ENCODE measurements at places on chromosomes 5 and 9.

DNA sequence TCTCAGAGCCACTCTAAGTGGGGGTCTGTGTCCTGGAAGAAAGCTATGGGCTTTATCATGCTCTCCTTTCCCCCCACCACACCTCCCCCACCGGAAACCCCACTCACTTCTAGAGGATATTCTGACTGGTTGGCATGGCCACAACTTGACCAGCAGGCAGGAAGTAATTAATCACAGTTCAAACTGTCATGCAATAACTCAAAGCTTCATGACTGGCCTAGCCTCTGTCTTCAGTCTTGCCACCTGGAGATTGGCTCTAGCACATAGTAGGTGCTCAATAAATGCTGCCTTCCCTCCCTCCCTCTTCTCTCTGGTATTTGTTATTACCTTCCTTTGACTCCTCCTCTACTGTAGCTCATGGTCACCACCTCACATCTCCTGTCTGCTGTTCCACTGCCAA, 124.7 kb downstream of the GABBR2 start:
- no peak for DNase-seq

DNA sequence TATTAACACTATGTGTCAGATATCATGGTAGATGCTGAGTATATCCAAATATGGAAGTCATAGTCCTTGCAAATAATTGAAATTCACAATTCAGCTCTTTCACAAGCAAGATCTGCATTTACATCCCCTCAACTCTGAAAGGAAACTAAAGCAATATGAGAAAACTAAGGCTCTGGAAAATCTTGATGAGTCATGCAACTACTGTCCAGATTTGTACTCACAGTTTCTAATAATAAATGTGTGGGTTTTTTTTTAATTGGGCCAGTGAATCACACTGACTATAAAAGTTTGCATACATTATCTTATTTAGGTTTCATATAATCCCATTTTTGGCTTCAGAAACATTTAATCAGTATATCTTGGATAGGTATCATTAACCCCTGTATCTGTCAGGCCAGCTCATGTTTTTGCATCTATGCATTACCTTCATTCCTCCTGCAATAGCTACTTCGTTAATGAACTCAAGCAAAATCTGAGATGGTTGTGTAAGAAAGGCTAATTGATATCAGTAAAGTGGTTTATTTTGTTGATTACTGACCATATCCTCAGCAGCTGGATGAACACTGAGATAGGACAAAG, 58.7 kb upstream of the PRR16 start:
- no peak for DNase-seq

DNA sequence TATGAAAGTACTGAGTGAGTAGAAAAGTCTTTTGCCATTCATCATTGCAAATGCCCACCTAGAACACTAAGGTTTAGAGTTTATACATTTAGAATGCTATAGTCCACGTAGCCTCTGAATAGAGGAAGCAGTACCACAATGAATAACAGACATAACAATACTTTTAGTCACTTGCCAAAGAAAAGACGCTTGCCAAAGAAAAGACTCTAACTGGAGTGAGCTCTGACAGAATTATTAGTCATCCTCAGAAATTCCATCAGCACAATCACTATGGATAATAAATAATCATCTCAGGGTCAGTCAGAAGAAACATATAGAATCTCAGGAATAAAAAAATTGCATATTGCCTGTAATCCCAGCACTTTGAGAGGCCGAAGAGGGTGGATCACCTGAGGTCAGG, 168.5 kb upstream of the TARS1 start:
- DNase-seq: no peak

GRCh38 chr5:179858586-179859427, at the start of gene MRNIP:
MRNIP (minus strand) TSS chr5:179858817; CDS start chr5:179858796, 21 bp downstream.
- DNase-seq: peak; percentile 68

DNA sequence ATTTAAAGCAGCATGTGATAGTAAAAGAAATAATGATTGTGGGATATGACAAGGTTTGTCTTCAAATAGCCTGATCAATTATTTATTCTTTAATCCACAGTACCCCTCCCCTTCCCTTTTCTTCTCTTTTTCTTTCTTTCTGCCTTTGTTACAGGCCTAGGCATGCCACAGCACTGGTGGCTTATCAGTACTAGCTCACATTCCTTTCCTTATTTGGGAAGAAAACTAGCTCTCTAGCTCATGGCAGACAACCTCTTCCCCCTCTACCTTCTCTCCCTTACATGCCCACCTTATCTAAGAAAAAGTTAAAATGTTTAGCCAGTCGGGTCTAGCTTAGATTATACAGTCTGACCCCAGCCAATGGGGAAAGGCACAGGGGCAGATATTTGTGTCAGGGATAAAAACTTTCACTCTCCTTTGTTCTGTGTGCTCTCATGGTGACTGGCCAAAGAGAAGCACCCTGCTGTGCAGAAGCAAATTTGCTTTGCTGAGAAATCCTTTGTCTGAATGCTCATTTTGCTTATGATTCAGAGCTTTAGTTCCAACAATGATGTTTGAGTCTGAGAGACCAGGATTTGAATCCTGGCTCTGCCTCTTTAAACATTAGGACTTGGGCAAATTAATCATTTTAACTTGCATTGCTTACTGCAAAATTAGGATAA, 75.8 kb upstream of the CDH12 start:
- no peak for DNase-seq

DNA sequence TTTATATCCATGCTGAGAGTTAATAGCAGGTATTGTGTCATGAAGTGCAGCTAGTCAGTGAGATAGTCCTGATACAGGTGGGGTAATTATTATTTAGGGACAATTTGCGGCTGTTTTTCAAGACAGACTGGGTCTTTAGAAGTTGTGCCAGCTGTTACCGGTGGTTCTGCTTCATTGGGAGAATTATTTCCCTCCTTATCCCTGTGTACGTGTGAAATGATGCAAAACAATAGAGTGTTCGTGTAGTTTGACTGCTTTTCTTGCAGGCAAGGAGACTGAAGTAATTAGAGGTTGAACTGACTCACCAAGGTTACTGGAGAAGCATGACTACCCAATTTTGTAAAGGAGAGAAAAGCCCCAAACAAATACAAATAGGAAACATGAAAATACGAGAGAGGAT, 101.7 kb downstream of the ARRDC3 start:
- no peak for DNase-seq

DNA sequence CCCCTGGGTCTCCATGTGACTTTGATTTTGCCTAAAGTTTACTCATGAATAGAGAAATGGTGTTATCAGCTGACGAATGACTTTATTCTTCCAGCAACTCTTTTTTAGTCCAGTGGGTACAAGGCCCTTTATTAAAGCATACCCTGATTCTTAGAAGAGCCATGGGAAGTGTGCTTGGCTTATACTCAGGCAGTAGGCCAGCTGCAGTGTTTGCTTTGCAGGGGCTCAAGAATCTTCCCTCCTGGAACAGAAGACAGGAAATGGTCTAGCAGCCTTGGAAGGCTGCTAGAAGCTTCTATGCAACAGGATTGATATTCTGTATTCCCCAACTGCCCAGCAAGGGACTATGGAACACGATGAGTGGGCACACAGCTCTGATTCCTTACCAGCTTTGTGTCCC, 73.4 kb upstream of the PLPP6 start:
- DNase-seq: no peak

DNA sequence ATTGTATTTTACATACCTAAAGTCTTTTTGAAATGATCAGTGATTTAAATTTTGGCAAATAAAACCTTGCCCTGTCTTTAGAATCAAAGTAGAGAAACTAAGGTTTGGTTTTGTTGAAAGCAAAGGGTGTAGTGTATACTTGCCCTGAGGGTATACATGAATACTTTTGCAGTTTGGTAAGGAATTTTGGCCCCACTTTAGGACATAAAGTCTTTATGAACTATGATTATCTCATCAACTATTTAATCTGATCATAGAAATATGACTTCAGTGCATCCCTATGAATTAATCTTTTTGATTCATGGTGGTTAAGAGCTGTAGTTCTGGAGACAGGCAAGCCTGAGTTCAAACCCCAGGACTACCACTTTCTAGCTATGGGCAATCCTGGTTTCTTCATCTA, 17.7 kb downstream of the RAD1 start:
- no peak for DNase-seq

DNA sequence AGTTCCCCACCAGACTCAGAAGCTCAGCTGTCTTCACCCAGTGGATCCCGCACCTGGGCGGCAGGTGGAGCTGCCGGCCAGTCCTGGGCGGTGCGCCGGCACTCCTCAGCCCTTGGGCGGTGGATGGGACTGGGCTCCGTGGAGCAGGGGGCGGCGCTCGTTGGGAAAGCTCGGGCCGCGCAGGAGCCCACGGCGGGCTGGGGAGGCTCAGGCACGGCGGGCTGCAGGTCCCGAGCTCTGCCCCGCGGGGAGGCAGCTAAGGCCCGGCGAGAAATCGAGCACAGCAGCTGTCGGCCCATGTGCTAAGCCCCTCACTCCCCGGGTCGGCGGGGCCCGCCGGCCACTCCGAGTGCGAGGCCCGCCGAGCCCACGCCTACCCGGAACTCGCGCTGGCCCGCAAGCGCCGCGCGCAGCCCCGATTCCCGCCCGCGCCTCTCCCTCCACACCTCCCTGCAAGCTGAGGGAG, 560.0 kb downstream of the BRINP1 start:
- peak; percentile 34 for DNase-seq

DNA sequence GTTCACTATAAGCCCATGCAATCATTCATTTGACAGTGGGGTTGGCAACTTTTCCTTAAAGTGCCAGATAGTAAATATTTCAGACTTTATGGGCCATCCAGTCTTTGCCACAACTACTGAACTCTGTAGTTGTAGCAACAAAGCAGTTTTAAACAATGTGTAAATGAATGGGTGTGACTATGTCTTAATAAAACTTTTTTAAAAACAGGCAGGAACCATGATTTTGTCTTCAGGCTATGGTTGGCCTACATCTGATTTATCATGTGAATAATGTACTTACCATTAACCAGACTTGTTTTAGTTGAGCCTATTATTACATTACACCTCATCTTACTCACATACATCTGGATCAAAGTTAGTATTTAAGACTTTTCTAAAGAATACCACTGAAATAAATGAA, 361.6 kb downstream of the GABRG2 start:
- DNase-seq: no peak

DNA sequence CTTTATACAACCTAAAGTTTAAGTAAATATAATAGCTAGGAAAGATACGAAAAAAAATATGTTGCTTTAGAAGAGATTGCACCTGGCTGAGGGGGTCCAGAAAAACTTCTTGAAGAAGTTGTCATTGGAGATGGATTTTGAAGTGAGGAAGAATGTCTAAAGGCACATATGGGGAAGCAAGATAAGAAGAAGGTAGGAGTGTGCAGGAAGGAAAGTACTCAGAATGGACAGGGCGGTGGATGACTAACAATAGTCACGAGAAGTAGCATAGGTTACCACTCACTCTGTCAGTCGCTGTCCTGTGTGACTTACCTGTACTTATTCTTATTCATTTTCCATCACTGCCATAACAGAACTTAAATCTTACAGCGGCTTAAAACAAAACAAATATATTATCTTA, 251.6 kb downstream of the GRIA1 start:
- no peak for DNase-seq

DNA sequence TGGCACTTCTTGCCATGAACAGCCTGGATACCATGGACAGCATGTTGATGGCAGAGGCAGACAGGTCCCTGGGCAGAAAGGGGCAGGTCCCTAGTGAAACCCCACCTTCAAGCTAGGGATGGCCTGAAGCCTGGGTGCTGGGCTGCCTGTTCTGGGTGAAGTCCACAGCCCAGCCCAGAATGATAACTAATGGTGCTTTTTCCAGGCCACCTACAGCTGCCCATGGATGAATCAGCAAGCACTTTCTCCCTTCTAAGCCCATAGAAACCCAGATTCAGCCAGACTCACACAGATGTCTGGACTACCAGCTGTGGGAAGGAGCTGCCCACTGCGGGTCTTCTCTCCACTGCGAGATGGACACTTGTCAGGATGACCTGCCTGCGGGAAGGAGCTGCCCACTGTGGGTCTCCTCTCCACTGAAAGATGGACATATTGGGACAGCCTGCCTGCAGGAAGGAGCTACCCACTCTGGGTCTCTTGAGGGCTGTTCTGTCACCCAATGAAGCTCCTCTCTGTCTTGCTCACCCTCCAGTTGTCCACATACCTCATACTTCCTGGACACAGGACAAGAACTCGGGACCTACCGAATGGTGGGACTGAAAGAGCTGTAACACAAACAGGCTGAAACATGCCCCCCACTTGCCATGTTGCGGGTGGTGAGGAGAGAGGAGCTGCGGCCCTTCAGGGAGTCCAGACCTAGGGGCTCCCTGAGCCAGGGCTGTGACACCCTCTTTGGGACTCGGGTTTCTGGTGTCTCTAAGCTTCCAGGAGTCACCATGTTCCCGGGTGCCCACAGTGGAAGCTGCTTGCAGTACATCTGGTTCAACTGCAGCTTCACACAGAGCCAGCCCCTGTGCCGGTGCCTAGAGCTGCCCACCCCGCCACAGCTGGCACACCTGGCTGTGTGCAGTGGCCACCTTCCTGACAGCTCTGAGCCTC, 60.7 kb upstream of the SYNPO start:
- DNase-seq: no peak

- DNase-seq: no peak
These were observed 107.4 kb downstream of the GLIS3 start for GRCh38 chr9:4192450-4192849.

DNA sequence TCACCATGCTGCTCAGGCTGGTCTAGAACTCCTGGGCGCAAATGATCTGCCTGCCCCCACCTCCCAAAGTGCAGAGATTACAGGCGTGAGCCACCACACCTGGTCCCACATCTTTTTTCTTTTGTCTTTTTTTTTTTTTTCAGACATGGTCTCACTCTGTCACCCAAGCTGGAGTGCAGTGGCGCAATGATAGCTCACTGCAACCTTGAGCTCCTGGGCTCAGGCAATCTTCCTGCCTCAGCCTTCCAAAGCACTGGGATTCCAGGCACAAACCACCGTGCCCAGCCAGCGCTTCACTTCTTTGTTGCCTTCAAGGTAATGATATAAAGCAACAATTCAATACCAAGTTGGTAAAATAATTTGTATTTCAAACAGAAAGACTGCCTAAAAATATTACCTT, 78.8 kb downstream of the USP20 start:
- no peak for DNase-seq

GRCh38 chr9:122904466-122904822, 715 bp downstream of the RC3H2 start:
- peak; percentile 2 for DNase-seq

GRCh38 chr5:5881294-5881693, 458.8 kb downstream of the ICE1 start:
- DNase-seq: no peak

- no peak for DNase-seq
These were observed 233.5 kb upstream of the GAS1 start for GRCh38 chr9:87180841-87181240.

DNA sequence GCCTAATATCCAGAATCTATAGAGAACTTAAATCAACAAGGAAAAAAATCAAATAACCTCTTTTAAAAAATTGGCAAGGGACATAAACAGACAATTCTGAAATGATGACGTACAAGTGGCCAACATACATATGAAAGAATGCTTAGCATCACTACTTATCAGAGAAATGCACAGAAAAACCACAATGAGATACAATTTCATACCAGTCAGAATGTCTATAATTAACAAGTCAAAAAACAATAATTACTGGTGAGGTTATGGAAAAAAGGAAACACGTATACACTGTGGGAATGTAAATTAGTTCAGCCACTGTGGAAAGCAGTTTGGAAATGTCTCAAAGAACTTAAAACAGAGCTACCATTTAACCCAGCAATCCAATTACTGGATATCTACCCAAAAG, 1192.0 kb downstream of the CDH12 start:
- DNase-seq: no peak
